ENCODE measurements at places on chromosomes 1 and 21.
A peak's percentile ranks its signal among the peaks of the same experiment; 100 is the strongest.

- no peak for DNase-seq
These were observed 80.8 kb downstream of the SASS6 start for GRCh38 chr1:100051893-100052292.

GRCh38 chr1:220287129-220287528 is 14.9 kb upstream of the RAB3GAP2 start:
- no peak for DNase-seq

DNA sequence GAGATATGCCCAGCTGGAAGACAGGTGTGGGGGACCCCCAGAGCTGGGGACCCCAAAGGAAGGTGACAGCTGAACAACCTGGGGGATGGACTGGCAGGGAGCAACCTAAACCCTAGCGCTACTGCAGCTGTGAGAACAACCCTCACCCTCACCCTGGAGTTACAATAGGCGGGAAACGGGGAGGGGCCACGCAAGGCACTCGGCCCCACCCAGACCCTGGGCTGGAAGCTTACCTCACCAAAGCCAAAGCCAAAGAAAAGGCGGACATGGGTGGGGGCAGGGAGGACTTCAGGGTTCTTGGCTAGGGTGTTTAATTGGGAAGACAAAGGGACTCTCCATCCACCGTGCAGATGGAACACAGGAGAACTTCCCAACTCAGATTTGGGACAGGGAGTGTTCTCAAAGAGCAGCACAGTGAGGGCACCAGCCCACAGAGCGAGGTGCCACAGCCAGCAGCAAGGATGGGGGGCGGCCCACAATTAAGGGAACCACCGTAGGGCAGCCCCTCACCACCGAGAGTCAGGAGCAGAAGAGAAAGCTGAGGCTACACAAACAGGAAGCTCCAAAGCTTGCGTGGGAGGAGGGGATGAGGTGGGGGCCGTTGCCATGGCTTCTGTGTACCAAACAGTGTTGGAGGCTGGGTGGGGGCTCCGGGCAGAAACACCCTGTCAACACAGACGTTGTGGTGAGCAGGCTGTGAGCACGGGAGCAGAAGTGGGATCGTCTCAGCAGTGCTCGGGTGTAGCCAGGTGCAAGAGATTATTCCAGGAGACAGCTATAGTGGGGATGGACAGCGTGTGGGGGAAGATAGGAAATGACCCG is 1.9 kb downstream of the TAGLN2 start:
- peak; percentile 61 for DNase-seq

DNA sequence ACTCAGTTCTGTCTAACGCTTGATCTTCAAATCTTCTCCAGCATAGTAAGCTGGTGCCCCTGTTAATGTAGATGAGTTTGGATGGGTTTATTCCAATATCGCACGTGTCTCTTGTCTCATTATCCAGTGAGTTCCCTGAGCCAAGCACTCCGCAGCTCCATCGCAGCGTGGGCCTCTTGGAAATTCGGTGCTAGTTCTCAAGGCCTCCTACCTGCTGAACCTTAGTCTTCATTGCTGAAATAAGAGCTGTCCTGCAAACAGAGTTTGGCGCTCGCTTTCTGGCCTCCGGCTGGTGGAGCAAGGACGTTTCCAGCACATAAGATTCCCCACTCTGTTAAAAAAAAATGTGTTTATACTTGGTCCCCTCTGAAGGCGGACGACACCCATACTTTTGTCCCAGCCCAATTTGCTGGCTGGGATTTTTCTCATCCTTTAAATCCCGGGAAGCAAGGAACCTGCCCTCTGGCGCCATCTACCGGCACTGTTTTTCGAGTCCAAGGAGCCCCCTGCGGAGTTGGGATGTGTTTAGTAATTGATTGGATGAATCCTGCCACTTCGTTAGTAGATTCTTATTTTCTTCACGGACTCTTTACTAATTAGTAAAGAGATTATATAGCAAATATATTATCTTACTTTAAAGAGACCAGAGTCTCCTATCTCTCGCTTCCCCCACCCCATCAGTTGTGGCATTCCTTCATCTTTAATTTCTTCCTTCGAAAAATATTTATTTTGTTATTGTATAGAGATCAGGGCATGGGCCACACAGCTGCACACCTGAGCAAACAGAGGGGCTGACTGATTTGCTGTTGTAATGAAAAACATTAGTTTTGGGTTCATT is 14.7 kb downstream of the JUN start:
- no peak for DNase-seq

GRCh38 chr1:64912191-64912590 is 54.2 kb downstream of the JAK1 start:
- no peak for DNase-seq

DNA sequence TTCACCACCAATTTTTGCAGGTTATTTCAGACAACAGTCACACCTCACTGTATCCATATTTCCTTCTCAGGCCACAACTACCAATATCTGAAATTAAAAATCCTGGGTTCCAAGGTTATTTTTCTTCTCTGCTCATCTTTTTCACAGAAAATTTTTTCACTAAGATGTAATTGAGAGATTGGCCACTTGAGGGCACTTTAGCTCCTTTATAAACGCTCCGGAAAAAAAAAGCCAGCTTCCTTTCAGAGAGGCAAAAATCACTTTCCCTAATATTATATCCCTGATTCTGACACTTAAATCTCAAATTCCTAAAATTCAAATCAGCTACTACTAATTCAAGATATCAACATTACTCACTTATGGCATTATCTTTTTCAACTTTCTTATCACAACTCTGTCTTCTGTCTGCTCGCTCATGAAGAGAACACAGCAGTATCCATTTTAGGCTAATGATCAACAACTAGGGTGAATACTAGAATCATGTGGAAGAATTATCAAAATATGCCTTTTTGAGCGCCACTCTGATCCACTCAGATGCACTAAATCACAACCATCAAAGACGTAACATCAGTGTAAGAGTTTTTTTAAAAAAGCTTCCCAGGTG is 101.4 kb upstream of the RGS1 start:
- no peak for DNase-seq

All from H1 (cell line).